Mesothelial cell of epicardium (in vitro differentiated cells): ENCODE measurements at places on chromosomes 13 and 19. TPM values are rescaled to one million over a fixed set of nuclear protein-coding genes. Genes with fewer than 3 reads are reported as not detected.

Gene ZNF888
- 14.0 to 15.3 TPM (median 14.3 TPM) in 3 replicates for total RNA-seq

Gene KLK2
- not detected in 3 replicates for total RNA-seq

Gene SLC6A16
- 5.6 to 6.1 TPM (median 5.8 TPM) in 3 replicates for total RNA-seq

Gene LRRC8E
- total RNA-seq: 4.3 to 5.2 TPM (median 4.9 TPM) in 3 replicates

Gene SIGLEC5
- total RNA-seq: not detected in 3 replicates

Gene NRTN
- 1.7 to 2.8 TPM (median 2.4 TPM) in 3 replicates for total RNA-seq

Gene ERCC5
- total RNA-seq: 45.0 to 51.1 TPM (median 46.6 TPM) in 3 replicates

Gene DLL3
- total RNA-seq: 0.40 to 0.53 TPM (median 0.50 TPM) in 3 replicates
